ENCODE measurements at places on chromosomes 5 and 9. TPM values are rescaled to one million over a fixed set of nuclear protein-coding genes. Genes with fewer than 3 reads are reported as not detected.

FBP1 gene
- total RNA-seq = not detected

NRG2 gene
- 7.8 TPM for total RNA-seq

IFNE gene
- total RNA-seq = not detected

MROH2B gene
- not detected for total RNA-seq

PCDHA11 gene
- 1.0 TPM for total RNA-seq

ANKRD18B gene
- 4.8 TPM for total RNA-seq

FCN1 gene
- not detected for total RNA-seq

SEC24A gene
- total RNA-seq = 13.8 TPM

PCDHB16 gene
- 0.75 TPM for total RNA-seq

CER1 gene
- total RNA-seq = not detected

ALDH7A1 gene
- 34.7 TPM for total RNA-seq

CACFD1 gene
- 3.6 TPM for total RNA-seq

SPINK13 gene
- 0.50 TPM for total RNA-seq

ADAMTSL1 gene
- not detected for total RNA-seq

SPATA31A3 gene
- total RNA-seq = not detected

PLAC8L1 gene
- total RNA-seq = not detected

TMC1 gene
- total RNA-seq = not detected

PCDHGB4 gene
- 0.08 TPM for total RNA-seq

SAPCD2 gene
- 8.1 TPM for total RNA-seq

C9orf43 gene
- total RNA-seq = 1.4 TPM

SHLD3 gene
- total RNA-seq = 5.3 TPM

ZNF658 gene
- total RNA-seq = 7.4 TPM

CKMT2 gene
- total RNA-seq = not detected

LHX6 gene
- 2.4 TPM for total RNA-seq

GRIA1 gene
- not detected for total RNA-seq

EGFLAM gene
- not detected for total RNA-seq

DNAH5 gene
- 0.43 TPM for total RNA-seq

GLT6D1 gene
- not detected for total RNA-seq

ST8SIA4 gene
- 2.0 TPM for total RNA-seq
